Stimulated activated effector memory CD8-positive, alpha-beta T cell treated with anti-CD3 and anti-CD28 coated beads, Interleukin-12 subunit alpha, Interleukin-12 subunit beta, amount 100 ng/mL, for 72 hours (primary cell): ENCODE measurements at places on chromosomes 6 and 20.

- DNase-seq: no peak
These were observed 875 bp upstream of the ZBTB9 start for GRCh38 chr6:33453393-33454008.

GRCh38 chr20:38286586-38287531 is 17.1 kb upstream of the BPI start:
- DNase-seq: no peak

GRCh38 chr6:15327271-15327670 is 81.4 kb downstream of the JARID2 start:
- no peak for DNase-seq

- no peak for DNase-seq
These were observed 606.9 kb downstream of the CDH26 start for GRCh38 chr20:60565083-60565482.

DNA sequence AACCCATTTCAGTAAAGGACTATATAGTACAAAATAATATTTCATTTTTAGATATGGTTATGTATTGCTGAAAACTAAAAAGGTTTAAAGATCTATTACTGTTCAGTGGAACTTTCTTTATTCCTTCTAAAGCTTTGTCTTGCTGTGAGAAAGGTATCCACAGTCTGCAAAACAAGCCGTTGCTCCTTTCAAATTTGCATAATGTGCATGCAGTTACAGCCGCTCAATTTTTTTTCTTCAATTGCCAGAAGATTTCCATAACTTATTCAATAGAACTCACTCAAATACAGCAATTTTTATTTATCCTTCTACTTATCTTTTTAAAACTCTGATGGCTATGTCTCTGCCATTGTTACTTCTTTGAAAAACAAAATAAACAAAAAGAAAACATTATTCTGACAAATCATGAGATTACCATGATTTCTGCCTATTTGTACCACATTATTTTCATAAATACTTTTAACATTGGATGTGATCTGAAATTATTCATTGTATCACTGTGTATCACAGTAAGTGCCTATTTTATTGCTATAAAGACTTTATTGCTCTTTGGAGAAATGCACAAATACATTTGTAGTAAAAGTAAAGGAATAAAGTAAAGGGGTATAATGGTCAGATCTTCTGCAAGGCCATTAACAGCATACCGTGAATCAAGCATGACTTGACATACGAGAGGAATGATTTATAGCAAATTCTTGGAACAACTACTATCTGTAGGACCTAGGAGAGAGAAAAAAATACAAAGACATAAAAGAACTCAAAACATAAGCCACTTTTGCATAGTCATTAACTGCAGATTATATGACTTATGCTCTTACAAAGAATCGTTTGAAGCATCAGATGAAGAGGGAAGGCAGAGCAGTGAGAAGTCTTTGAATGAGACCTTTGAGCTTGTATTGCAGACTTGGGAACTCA is 29.6 kb upstream of the HBS1L start:
- DNase-seq: no peak

DNA sequence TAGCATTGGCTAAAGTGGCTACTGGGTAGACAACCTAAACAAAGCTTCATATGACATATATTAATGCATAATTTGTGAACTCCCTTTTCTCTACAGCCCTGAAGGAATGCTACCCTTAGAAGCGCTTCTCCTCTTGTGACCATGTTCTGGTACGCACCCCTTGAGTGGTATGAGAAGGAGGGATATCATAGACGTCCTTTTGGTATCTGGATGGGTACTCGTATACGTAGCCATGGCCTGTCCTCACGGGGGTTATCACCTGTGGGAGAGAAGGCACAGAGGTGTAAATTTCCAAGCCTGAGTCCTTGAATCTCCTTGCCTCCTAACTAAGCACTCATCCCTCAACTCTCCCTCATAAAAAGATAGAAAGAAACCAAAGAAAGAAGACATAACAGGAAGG is 39.0 kb downstream of the NEDD9 start:
- no peak for DNase-seq
